ENCODE measurements at places on chromosomes 3 and 15.

DNA sequence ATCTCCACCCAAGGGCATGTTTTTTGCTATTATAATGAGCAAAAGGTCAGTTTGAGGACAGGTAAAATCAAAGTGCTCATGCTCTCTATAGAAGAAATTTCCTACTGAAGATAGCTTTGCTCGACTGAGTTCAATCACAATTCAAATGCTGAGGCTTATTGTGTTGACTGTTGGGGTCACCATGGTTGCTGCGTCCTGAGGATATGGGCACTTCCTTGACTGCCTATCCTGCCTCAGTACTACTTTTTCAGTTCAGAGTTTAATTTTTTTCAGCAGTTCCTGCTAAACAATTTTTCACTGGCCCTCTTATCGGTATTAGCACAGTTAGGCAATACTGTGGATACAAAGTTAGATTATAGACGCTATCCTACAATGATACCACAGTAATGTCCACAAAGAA, 3.8 kb upstream of the CMTM6 start:
- H3K4me1 ChIP-seq, result peaks cover 3% of the 10 kb centered on the region
- H3K27me3 ChIP-seq, result no peaks in the 10 kb centered on the region
- no peak overlapping the region for H3K4me3 ChIP-seq

DNA sequence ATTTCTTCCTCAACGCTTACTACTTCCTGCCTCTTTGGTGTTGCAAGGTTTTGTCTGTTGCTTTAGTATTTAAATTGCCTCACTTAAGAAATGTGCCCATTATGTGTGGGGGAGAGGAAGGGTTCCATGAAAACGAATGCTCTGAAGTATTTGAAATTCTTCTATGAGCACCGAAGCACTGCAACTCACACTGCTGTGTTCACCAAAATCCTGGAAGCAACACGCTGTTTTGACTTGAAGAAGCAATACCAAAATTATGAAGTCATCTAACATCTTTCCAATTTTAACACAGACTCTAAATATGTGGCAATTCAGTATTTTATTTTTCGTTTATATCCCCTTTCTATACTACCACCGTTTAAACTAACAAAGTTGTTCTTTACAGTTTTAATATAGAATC, 101.5 kb downstream of the RBMS3 start:
- no peaks in the 10 kb centered on the region for H3K27me3 ChIP-seq
- no peak for DNase-seq
- H3K27ac ChIP-seq, result peak overlapping the region; percentile 58
- H3K36me3 ChIP-seq, result no peaks in the 10 kb centered on the region

DNA sequence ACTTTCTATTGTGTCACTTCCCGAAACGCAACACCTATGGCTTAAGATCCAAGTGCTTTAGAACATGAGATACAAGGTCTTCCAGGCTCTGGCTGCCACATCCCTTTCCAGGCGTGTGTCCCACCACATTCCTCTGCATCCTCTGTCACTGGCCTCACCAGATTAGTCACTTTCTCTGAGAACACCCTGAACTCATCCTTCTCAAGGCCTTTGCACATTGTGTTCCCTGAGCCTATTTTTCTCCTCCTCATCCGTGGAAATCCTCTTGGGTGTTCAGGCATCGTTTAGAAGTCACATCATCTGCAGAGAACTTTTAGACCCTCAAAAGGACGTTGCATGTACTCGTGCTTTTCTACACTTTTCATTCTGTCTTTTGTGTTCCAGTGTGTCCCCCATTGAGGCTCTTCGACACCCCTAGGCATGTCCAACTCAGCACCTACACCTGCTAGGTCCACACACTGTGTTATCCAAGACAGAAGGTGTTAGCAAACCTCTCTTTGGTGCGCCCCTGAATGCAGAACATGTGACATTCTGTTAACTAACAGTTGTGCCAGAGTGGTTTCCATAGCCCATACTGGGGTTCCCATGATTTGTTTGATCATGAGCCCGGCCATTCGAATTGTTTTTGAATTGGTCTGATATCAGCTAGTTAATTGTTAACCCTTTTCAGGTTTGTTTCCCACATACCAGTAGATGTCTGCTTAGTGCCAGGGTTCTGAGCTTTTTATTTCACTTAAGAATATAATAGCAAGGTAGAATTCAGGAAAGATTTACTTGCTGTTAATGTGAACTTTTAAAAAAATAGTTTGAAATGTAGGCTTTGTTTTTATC, 67.2 kb downstream of the LPP start:
- H3K27me3 ChIP-seq, result no peaks in the 10 kb centered on the region
- H3K4me3 ChIP-seq, result peak overlapping the region; percentile 54
- DNase-seq, result peak; percentile 96
- peak overlapping the region; percentile 98 for H3K27ac ChIP-seq

GRCh38 chr3:38002291-38002876, 11.8 kb downstream of the VILL start:
- peaks cover 14% of the 10 kb centered on the region for H3K36me3 ChIP-seq
- H3K27me3 ChIP-seq, result no peaks in the 10 kb centered on the region
- peaks cover 14% of the 10 kb centered on the region for H3K4me1 ChIP-seq
- no peak overlapping the region for H3K27ac ChIP-seq

- peaks cover 5% of the 10 kb centered on the region for H3K4me1 ChIP-seq
- peaks cover 80% of the 10 kb centered on the region for H3K36me3 ChIP-seq
- DNase-seq, result no peak
- no peak overlapping the region for H3K27ac ChIP-seq
Measured at GRCh38 chr3:15439476-15439875, 12.1 kb downstream of the EAF1 start.

DNA sequence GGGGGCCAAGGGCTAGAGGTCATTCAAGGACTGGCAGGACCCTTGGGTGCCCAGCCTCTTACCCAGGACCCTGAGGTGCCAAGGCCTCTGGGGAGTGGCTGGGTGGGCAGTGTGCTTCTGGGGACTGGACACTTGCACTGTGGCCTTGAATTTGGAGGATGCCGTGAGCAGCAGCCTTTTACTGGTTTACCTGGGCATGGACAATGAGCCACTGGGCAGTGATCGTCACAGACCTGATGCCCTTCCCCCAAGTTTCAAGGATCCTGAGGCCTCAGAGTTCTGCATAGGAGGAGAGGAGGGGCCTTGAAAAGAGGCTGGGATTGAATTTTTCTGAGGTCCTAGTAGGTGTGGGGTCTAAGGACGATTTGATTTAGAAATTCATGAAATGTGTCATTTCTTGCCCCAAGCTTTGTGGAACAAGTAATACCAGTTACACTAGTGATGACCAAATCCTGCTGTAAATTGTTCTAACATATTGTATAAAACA, 146.1 kb upstream of the TPM1 start:
- no peak for DNase-seq
- H3K27ac ChIP-seq, result peak overlapping the region; percentile 95
- peaks cover 73% of the 10 kb centered on the region for H3K4me1 ChIP-seq
- H3K36me3 ChIP-seq, result no peaks in the 10 kb centered on the region
- no peak overlapping the region for H3K4me3 ChIP-seq

GRCh38 chr15:87211547-87211946, 1045.0 kb downstream of the NTRK3 start:
- H3K27me3 ChIP-seq, result no peaks in the 10 kb centered on the region
- H3K36me3 ChIP-seq, result no peaks in the 10 kb centered on the region
- H3K4me3 ChIP-seq, result no peak overlapping the region

GRCh38 chr3:157063926-157064325, 96.0 kb downstream of the CCNL1 start:
- H3K27ac ChIP-seq, result no peak overlapping the region
- H3K27me3 ChIP-seq, result no peaks in the 10 kb centered on the region
- H3K4me3 ChIP-seq, result no peak overlapping the region
- peak; percentile 68 for DNase-seq
- no peaks in the 10 kb centered on the region for H3K36me3 ChIP-seq
- peaks cover 22% of the 10 kb centered on the region for H3K4me1 ChIP-seq

- H3K4me1 ChIP-seq, result no peaks in the 10 kb centered on the region
- no peak for DNase-seq
- no peak overlapping the region for H3K27ac ChIP-seq
- no peaks in the 10 kb centered on the region for H3K36me3 ChIP-seq
- no peaks in the 10 kb centered on the region for H3K27me3 ChIP-seq
Measured at GRCh38 chr15:28895146-28895545, 9.4 kb downstream of the APBA2 start.

DNA sequence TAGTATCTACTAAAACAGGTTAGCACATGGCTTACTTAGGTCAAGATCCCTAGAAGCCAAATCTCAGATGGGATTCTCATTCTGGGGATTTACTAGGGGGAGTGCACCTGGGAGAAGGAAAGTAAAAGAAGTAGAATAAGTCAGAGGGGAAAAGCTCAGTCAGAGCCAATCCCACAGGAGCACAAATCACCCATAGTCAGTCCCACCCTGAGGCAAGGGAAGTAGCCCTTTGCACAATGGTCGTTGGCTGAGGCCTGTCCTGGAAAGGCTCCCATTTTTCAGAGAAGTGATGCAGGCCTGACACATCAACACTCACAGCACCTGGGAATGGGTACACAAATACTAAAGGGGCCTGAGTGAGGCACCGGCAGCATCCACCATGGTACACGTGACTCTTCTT, 39.8 kb downstream of the SST start:
- peaks cover 3% of the 10 kb centered on the region for H3K27me3 ChIP-seq
- no peaks in the 10 kb centered on the region for H3K36me3 ChIP-seq
- no peak for DNase-seq
- H3K27ac ChIP-seq, result no peak overlapping the region
- no peaks in the 10 kb centered on the region for H3K4me1 ChIP-seq
- no peak overlapping the region for H3K4me3 ChIP-seq

- DNase-seq, result no peak
- no peak overlapping the region for H3K27ac ChIP-seq
- H3K4me1 ChIP-seq, result peaks cover 46% of the 10 kb centered on the region
- H3K4me3 ChIP-seq, result no peak overlapping the region
- H3K27me3 ChIP-seq, result no peaks in the 10 kb centered on the region
Measured at GRCh38 chr15:73682600-73683090, 1.5 kb upstream of the CD276 start.

DNA sequence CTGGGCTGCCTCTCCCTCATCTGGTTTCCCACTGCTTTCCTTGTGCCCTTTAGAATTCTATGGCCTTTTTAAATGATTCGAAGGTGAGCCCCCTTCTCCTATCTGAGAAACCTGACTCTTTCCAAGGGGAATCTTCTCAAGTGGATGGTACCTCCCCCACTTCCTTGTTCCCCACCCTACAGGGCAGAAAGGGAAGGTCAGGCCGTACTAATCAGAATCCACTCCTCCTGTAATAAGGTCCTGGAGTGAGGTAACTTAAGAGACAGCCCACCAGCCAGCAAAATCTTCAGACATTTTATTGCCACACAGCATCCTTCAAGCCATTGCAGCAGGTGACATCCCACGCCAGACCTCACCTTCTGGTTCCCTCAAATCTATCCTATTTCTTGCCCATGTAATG, 84.5 kb downstream of the MINAR1 start:
- H3K4me3 ChIP-seq, result no peak overlapping the region
- peak; percentile 89 for DNase-seq
- no peaks in the 10 kb centered on the region for H3K27me3 ChIP-seq
- H3K4me1 ChIP-seq, result no peaks in the 10 kb centered on the region
- no peaks in the 10 kb centered on the region for H3K36me3 ChIP-seq
- no peak overlapping the region for H3K27ac ChIP-seq
